Activated CD8-positive, alpha-beta memory T cell treated with anti-CD3 and anti-CD28 coated beads for 24 hours (primary cell): ENCODE measurements at places on chromosomes 16 and 17.

- no peak for DNase-seq
These were observed 143.8 kb downstream of the CPPED1 start for GRCh38 chr16:12659871-12660270.

DNA sequence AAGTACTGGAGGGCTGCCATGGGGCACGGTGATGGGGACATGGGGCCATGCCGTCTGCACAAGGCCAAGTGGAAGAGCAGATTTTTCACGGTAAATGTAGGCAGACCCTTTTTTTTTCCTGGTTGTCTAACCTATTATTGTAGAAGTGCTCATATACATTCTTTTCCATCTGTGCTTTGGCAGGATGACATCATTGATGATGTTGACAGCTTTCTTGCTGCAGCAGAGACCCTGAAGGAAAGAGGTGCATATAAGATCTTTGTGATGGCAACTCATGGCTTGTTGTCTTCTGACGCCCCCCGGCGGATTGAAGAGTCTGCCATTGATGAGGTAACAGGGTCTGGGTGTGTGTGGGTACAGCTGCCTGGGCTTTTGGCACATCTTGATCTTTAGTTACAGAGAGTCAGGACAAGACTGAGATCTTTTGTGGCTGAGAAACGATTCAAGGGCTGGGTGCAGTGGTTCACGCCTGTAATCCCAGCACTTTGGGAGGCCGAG, 23.3 kb upstream of the SLC5A10 start:
- no peak for DNase-seq

DNA sequence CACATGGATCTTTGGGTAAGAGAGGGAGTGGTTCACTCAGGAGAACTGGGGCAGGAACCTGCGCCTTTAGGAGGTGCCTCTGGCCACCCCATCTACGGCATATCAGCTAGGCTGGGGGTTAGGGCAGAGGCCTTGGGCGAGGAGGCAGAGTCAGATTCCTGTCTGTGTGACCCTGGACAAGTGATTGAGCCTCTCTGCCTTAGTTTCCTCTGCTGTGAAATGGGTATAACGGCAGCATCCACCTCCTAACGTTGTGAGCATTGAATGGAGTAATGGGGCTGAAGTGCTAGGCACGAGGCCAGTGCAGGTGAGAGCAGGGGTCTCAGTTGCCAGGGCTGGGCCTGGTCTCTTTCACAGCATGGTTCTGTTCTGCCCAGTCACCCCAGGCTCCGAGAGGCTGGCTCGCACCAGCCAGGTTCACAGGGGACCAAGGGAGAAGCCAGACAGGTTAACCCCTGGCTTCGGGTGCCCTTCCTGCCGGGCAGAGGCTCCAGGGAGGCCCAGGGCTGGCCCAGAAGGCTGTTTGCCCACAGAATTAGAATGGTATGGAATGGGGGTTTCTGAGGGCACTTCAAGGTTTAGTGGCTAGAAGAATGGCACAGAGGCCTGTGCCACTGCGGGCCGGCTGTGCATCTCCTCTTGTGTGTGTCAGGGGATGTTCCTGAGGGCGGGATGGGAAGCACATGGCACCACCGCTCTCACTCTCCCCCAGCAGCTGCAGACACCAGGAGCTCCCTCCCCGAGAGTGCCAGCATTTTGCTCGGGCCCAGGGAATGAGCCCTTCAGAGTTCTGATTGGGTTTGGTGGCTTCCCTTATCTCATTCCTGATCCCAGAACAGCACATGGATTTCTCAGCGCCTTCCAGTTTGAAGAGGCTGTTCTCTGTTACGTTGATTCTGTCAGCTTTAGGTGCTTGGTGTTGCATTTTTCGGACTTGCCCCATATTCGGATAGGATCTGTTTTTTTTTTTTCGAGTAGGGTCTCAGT, 23.8 kb downstream of the UNC13D start:
- DNase-seq = no peak

- DNase-seq = no peak
These were observed 5.2 kb downstream of the P4HB start for GRCh38 chr17:81854974-81855774.

DNA sequence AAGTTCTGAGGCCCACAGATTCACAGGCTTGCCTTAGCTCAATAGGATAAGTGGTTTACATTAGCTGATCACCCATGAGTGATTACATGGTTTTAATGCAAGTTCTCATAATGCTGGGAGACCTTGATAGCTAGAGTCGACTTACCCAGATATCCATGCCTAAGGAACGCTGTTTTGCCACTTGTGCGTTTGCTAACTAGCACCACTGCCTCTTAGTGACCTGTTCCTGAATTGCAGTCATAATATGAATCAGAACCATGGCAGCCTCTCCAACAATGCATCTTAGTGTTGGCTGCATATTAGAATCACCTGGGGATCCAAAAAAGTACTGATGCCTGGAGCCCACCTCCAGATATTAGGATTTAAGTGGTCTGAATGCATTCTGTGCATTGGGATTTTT, 251.1 kb upstream of the CDH5 start:
- no peak for DNase-seq

GRCh38 chr16:30416047-30416603, 8.7 kb downstream of the ZNF771 start:
- no peak for DNase-seq

GRCh38 chr17:73539166-73539565, 105.1 kb downstream of the SDK2 start:
- no peak for DNase-seq

GRCh38 chr16:48052731-48053417, 102.9 kb downstream of the ABCC12 start:
- no peak for DNase-seq

- DNase-seq = no peak
These were observed 16.0 kb downstream of the CENPX start for GRCh38 chr17:82006468-82007227.

GRCh38 chr17:44214896-44215295, 4.6 kb downstream of the UBTF start:
- DNase-seq = no peak

- DNase-seq = no peak
These were observed 107.8 kb downstream of the CRLF3 start for GRCh38 chr17:30716461-30717290.
